ENCODE measurements at places on chromosomes 6 and 20. TPM values are rescaled to one million over a fixed set of nuclear protein-coding genes. Genes with fewer than 3 reads are reported as not detected.

DNA sequence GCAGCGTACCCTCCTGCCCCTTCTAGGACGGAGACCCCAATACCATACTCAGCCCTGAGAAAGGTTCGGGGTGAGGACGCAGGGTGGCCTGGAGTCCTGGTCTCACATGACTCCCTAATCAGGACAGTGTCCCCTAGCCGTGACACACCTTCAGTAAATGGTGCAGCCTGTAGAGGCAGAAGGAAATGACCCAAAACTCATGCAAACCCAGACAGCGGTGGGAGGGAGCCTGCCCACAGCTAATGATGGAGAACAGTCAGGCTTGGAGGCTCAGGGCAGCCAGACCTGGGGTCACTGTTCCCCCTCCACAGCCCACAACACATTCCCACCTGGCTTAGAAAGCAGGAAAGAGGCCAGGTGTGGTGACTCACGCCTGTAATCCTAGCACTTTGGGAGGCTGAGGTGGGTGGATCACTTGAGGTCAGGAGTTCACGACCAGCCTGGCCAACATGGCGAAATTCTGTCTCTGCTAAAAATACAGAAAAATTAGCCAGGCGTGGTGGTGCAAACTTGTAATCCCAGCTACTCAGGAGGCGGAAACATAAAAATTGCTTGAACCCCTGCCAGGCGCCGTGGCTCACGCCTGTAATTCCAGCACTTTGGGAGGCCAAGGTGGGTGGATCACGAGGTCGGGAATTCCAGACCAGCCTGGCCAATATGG lies 8.8 kb upstream of the HMGA1 start:
- no peak for DNase-seq

DNA sequence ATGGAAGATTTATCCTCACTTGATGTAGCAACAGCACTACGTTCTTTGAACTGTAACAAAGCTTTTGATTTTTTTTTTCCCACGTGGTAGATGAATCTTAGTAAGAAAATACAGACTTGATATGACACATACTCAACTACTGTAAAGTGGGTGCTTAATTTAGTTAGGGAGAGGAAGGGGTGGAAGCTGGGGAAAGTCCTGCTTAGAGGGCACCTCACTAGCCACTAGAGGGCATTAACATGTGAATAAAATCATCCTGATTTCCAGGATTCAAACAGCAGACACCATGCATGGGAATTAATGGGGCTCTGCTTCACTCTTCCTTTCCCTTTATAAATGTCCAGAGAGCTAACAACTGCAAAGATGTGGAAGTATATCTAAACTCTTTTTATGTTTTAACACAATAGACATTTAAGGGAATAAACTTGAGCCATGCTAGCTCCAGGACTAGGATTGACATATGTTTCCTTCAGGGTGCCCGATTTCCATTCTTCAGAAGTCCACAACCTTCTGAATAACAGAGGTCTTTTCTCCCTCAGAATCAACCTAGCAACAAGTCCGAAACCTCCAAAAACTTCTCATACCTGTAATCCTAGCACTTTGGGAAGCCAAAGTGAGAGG lies 250.1 kb downstream of the ATXN1 start:
- DNase-seq: no peak

- DNase-seq: no peak
Observed at GRCh38 chr20:53582574-53583351, 10.9 kb downstream of the ZNF217 start.

- DNase-seq: no peak
Observed at GRCh38 chr20:5947276-5947675, 3.1 kb downstream of the TRMT6 start.

GRCh38 chr6:3122823-3123182 lies 4.3 kb downstream of the BPHL start:
- no peak for DNase-seq

GRCh38 chr20:52076164-52076563 lies 115.4 kb downstream of the ZFP64 start:
- DNase-seq: no peak

DNA sequence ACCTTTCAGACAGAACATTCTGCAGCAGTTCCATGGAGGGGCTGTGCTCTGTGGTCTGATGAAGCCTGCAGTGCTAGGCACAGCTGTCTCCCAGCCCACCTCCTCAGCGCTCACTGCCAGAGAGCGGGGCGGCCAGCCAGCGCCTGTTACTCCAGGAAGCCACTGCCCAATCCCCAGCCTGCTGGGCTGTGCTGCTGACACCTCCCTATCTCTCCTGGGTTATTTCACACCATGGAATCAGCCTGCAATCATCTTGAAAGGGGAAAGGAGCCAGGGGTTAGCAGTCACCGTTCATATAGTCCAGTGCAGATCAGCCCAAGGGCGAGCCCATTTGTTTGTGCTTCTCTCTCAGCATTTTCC lies 46.3 kb upstream of the NHSL1 start:
- no peak for DNase-seq

- DNase-seq: no peak
Observed at GRCh38 chr6:113347436-113347835, 509.7 kb upstream of the MARCKS start.

DNA sequence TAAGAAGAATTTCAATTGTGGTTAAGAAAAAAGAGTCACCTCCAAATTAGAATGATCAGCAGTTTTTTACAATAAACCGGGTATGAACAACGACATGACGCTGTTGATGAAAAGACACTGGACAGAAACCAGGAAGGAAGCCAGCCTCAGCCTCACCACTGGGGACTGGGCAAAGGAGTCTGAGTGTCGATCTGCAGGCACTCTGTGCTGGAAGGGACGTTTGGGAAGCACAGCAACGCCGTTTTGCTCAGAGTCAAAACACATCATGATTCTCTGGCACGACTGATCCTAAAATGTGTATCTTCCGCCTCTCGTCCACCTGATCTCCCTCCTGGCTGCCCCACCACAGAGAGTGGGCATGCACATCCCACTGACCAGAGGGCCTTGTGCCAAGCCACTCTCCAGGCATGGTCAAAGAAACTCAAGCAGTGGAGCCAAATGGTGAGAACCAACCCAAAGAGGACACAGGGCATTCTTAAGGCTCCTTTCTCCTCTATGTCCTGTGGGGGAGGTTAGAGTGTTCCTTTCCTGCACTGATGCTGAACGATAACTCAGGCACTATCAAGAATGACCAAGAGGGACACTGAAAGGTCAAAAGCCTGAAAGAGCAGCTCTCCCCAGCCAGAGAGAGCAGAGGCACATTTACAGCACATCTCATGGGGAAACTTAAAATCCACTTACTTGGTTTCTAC lies 68.8 kb downstream of the AGPAT4 start:
- no peak for DNase-seq

Gene CTCFL
- not detected for total RNA-seq

Gene SIGLEC1
- not detected for total RNA-seq

Gene CFAP61
- not detected for total RNA-seq
